Activated T-helper 1 cell treated with anti-CD3 and anti-CD28 coated beads, Interleukin-2, amount 50 U/mL, for 16 hours (primary cell): ENCODE measurements at places on chromosomes 16 and 17.
A peak's percentile ranks its signal among the peaks of the same experiment; 100 is the strongest.

DNA sequence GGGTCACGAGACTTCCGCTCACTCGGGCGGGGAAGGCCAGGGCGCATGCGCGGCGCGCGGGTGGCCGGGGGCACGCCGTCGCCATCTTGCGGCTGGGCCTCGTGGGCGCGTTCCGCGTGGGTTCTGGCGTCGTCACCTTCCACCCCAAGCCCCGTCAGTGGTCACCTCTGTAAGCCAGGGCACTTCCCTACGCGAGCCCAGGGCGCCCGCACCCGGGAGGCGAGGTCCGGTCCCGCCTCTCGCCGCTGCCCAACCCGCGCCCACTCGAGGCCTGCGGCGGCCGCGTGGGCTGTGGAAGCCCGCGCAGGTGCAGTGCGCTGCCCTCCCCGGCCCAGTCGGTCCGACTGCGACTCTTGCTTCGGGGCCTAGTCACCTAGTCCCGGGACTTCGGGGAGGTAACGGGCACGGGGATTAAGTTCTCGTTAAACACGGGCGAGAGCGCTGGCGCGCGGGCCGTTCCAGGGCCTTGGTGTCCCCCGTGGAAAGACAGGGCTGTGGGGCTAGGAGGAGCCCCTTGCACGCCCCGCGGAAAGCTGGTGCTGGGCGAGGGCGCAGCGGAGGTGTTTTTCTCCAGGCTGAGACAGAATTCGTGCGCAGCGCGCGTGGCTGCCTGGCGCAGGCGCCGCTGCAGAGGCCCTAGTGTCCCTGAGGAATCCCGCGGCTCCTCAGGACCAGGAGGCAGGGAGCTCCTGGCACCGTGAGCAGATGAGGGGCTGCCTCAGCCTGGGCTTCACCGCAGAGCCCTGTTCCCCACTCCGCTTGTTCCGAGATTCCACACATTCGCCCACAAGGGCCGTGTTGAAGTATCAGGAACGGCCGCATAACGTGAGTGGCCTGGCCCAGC lies 472 bp upstream of the ARHGDIA start:
- peak; percentile 95 for DNase-seq

GRCh38 chr17:29948448-29949215 lies 7.2 kb downstream of the EFCAB5 start:
- DNase-seq, result no peak

DNA sequence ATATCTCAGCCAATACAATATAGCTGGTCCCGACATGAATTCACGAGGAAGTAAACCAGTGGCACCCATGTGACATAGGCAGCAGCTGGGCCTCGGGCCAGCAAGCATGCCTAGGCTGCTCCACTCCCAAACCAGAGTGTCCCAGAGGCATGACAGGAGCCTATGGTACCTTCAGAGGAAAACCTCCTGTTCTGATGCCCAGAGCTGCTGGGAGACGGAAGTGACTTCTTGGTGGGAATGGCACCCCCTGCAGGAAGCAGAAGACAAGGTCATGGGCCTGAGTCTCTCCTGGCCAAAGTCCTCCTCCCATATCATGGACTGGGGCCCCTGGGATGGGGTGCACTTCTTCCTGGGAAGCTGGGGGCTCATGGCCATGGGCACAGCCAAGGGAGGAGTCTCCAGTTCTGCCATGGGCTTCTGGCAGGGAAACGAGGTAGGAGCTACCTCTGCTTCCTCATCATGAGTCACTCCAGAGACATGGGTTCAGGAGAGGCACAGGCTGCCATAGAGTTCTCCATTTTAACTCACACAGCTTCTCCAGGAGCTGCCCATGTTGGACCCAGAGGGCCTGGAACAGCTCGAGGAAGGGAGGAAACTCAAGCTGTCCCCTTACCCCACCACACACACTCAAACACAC lies 13.4 kb downstream of the FBF1 start:
- DNase-seq, result no peak

DNA sequence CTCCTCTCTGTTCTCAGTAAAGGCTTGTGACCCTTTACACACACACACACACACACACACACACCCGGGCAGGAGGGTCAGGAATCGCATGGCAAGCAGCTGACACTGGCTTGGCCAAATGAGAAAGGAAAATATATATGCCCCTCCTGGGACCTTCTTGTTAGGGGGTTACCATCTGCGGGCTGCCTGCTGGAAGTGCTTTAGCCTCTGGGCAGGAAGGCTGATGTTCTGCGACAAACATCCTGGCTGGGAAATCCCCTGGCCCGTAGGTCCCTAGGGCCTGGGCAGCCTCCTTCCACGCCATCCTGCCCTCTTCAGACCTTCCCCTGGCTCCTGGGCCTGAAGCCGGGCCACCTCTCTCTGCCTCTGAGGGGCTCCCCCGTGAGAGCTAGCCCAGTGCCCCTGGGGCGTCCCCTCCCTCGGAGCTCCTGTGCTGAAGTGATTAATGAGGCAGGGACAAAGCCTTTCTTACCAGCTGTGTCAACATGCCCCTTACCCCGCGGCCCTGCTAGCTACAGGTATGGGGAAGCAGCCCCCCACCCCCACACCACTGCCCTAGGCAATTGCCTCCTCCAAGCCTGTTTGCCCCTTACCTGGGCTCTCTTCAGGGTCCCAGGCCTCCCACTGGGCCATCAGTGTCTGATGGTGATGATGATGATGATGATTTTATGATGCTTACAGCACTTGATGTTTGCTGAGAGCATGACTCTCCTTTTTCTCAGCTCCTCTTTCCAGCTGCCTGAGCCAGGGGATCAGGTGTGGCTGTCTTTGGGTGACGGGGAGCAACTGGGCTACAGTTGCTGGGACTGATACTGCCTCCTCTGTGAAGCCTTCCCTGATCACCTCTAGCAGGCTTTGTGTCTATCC lies 32.8 kb upstream of the ETV4 start:
- no peak for DNase-seq

- no peak for DNase-seq
Measured at GRCh38 chr17:39872751-39873150, 4.7 kb downstream of the ZPBP2 start.

DNA sequence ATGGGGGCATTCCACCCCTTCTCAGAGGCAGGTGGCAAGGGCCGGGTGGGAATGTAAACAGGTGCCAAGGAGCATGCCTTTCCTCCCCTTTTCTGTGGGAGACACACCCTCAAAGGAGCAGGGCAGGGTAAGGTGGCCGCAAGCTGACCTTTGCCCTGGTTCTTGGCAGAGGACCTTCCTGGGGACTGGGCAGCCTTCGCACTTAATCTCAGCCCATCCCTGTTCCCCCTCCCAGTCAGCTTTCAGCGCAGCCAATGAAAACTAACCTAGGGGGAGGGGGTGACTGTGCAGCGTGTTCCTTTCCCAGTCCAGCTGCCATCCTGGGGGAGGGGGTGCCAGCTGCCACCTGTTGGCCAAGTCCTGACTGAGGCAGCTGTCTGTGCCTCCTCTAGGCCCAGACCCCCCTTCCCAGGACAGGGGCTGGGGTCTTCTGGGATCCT lies 2.8 kb downstream of the TRAF4 start:
- DNase-seq, result no peak

- DNase-seq, result no peak
Measured at GRCh38 chr17:16880121-16880842, 91.6 kb downstream of the TNFRSF13B start.

DNA sequence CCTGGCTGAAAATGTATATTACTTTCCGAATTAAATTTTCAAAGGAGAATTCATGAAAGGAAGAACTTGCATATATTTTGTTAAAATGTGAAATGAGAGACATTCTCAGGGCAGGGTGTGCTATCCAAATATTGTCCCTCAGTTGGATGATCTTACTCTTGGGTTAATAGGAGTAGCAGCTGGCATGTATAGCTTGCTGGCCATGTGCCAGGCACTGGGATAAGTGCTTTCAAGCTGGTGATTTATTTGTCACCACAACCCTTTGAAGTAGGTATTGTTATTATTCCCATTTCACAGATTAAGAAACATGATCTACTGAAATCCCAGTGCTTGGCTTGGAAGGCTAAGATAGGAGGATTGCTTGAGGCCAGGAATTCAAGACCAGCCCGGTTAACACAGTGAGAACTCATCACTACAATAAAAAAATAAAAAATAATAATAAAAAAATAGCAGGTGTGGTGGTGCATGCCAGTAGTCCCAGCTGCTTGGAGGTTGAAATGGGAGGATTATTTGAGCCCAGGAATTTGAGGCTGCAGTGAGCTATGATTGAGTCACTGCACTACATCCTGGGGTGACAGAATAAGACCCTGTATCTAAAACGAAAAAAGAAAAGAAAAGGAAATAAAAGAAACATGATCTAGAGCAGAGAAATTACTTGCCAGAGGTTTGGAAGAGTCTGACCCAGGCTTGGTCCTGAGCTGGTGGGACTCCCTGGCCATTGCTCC lies 11.6 kb upstream of the MPHOSPH6 start:
- DNase-seq, result no peak

DNA sequence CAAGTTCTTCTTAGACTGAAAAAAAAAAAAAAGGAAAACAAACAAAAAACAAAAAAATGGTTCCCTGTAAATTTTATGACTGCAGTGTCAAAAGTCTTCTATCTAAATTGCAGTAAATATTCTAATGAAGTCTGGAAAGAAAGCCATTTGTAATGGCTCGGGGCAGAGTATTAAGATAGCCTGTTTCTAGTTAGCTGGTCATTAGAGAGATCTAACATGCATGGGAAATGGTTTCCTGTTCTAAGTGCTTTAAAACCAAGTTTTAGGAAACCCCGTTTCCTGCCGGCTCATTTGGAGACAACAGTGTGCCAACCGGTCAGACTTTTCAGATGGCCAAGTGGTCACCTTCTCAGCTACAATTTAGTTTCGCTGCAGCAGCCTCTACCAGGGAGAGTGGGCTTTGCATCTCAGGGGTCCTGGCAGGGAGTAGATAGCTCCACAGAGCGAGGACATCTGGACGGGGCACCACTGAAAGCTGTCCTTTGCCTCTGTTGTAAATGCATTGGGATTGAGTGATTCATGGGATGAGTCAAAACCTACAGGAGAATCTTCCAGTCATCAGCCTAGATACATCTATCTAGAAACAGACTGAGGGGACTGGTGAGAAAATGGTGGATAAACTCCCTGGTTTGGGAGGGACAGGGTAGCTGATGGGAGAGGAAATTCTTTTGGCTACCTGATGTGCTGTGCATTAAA lies 473.2 kb upstream of the SALL1 start:
- no peak for DNase-seq

DNA sequence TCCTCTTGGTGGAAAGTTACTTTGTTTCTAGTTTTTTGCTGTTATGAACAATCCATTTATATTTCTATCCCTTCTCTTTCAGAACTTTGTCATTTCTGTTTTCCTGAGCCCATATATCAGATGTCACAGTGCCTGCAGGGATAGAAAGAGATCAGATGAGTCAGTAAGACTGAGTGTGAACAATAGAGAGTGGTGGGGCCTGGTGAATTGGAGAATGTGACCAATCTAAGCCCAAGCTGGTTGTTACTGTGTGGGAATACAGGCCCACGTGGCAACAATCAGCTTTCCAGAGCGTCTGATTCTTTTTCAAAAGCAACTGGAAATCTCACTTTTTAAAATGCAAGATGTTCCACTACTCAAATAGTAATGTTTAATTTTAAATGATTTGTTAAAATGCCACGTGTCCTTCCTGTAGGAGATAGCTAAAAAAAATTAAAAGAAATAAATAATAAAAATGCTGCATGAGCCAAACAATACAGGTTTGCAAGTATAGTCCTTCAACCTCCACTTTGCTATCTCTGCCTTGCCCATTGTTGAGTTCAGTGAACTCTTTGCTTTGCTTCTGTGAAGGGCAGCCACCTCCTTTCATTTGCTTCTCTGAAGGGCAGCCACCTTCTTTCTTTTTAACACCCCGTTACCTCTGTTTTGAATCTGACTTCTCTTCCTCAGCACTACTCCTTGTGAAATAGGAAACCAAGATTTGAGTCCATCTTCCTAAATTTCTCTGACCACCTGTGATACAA lies 9.6 kb downstream of the DCTN5 start:
- no peak for DNase-seq

GRCh38 chr16:75319513-75320411 lies 68.3 kb upstream of the BCAR1 start:
- DNase-seq, result no peak

GRCh38 chr17:76241691-76242255 lies 1.5 kb upstream of the RNF157 start:
- no peak for DNase-seq

GRCh38 chr16:66919569-66920298 lies 1.0 kb upstream of the CDH16 start:
- DNase-seq, result no peak

DNA sequence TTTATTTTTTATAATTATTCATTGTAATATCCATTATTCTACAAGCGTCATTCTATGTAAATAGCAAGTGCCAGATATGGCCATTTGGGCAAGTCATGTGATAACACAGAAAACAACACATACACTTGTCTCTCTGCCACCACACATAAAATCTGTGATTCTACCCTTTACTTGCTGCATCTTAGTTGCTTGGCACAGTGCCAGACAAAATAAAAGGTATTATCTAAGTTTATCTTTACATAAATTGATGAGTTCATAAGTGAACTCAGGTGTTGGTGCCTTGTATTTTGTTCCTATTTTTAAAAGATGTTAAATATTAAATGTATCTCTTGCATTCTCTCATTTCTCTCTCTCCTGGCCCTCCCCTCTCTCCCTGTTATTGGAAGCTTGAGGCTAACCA lies 1458.7 kb downstream of the CDH11 start:
- no peak for DNase-seq

DNA sequence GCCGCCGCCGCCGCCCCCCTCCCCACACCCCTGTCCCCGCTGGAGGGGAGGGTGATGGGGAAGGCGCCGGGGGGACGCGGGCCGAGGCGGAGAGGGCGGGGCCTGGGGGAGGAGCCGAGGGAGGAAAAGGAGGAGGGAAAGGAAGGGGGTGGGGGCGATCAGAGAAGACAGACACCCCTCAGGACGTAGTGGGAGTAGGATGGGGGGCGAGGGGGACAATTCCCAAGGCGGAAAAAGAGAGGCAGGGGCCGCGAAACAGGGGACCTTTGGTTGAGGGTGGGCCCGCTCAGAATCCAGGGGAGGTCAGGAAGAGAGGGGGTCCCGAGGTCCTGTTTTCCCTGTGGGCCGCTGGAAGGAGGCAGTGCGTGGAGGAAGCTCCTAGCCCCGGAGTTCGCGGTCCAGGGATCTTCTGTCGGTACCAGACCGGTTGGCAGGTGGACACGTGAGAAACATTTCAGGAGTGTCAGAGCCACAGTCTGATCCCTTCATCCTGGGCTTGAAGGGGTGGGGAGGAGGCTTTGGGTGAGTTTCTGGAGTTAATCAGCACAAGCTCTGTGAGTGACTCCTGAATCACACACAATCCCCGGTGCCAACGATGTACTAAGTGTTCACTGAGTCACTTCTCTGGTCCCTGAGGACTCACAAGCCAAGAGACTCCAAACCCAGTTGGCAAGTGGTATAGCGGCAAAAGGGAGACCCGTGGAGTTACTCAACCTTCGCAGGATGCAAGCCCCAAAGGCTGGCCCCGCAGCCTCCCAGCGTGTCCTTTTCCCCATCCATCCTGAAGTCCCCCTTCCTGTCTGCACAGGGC lies at the start of gene XYLT1:
TSS of gene XYLT1 (minus strand) at position 53 of the 811 bp plus-strand sequence. CDS start 164 bp downstream, outside the sequence.
- DNase-seq, result no peak
